ENCODE measurements at places on chromosomes 7 and 10. TPM values are rescaled to one million over a fixed set of nuclear protein-coding genes. Genes with fewer than 3 reads are reported as not detected.
A peak's percentile ranks its signal among the peaks of the same experiment; 100 is the strongest.

GRCh38 chr7:149778696-149779501, 5.5 kb upstream of the ZNF467 start:
- DNase-seq = no peak

- no peak for DNase-seq
Observed at GRCh38 chr7:1973321-1974251, 259.2 kb downstream of the MAD1L1 start.

The TRUB1 gene
- total RNA-seq = 42.3 TPM

The DRGX gene
- not detected for total RNA-seq

- no peak for DNase-seq
Observed at GRCh38 chr10:129415215-129416140, 51.6 kb upstream of the MGMT start.

DNA sequence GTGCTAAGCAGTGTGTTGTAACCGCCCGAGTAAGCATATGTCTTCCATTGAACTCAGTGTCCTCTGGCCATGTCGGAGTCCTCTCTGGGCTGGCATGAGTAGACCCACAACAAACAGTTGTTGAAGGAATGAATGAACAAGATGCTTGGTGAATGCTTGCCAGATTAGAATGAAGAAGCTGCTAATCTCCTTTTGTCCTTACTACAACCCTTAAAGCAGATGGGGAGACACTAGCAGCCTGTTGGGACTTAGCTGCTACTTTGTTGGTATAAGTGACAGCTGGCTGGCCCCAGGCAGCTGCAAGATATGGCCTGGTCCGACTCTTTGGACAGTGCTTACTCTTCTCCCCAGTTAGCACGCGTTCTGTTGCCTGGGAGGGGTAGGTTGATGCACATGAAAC, 370.1 kb downstream of the RPS24 start:
- no peak for DNase-seq

The GPR85 gene
- 2.6 TPM for total RNA-seq

GRCh38 chr10:51031950-51032349, 42.3 kb upstream of the PRKG1 start:
- no peak for DNase-seq

DNA sequence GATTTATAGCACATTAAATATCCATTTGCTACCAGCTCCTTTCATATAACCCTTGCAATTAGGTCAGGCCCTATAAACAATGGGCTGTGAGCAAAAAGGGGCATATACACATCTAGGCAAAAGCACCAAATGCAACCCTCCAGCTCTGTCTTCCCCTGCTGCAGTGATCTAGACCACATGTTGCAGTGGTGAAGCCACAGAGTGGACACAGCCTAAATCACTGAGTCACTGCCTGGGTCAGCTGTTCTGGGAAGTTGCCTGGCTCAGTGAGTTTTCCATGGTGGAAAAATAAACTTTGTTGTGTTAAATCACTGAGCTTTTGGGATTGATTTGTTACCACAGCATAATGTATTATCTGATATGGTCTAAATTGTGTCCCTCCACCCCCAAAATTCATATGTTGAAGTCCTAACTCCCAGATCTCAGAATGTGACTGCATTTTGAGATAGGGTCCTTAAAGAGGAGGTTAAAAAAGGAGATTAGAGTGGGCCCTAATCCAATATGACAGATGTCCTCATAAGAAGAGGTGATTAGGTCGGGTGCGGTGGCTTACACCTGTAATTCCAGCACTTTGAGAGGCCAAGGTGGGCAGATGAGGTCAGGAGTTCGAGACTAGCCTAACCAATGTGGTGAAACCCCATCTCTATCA, 70.4 kb downstream of the ZFAND4 start:
- peak; percentile 27 for DNase-seq

The PRRT4 gene
- total RNA-seq = not detected
